ENCODE measurements at places on chromosomes 2 and 18.

DNA sequence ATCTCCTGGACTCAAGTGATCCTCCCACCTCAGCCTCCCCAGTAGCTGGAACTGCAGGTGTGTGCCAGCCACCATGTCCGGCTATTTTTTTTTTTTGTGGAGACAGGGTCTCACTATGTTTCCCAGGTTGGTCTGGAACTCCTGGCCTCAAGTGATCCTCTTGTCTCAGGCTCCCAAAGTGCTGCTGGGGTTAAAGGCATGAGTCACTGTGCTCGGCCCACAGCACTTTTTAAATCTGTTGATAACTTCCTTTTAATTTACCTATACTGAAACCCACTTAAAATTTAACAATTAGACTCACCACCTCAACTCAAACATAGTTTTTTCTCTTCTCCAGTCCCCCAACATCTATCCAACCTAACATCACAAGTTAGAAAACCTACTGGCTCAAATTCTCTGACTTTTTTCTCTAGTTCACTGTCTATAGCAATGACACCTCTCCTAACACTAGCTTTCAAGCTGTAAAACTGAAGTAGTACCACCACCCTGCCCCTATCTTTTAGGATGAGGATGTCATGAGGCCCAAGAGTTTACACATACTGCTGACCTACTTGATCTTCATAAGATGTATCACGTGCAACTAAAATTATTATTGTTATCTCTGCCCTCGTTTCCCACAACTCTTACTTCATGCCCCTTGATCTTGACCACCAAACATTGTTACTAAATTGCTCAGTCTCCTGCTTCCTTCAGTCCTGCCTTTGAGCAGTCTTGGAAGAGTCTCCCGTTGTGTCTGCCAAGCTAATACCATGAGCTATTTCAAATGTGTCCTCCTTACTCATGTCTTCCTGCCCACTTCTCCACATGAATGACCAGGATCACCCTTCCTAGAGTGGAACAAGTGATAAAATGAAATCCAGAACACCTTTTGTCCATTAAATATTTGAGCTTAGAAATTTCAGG is 142.3 kb upstream of the ZFP36L2 start:
- no peak for DNase-seq
- no peaks in the 10 kb centered on the region for H3K36me3 ChIP-seq
- H3K27me3 ChIP-seq: no peaks in the 10 kb centered on the region

DNA sequence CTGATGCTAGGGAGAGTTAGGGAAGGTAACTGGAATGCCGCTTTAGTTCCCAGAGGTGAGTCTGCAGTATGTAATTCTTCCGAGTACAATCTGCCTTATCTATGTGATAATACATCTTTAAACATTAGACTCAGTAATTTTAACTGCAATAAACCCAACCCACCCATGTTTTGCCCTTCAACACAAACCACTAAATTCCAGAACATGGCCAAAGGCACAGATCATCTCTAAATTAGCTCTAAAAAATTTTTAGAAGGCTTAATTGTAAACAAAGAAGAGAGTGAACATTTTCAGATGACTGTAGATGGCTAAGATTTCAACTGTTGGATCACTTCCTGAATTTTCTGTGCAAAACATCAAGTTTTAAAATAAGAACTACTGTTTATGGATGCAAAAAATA is 488.7 kb upstream of the ID2 start:
- H3K36me3 ChIP-seq: no peaks in the 10 kb centered on the region
- H3K27me3 ChIP-seq: no peaks in the 10 kb centered on the region

- H3K27me3 ChIP-seq: no peaks in the 10 kb centered on the region
- no peak overlapping the region for H3K4me3 ChIP-seq
- H3K4me1 ChIP-seq: no peaks in the 10 kb centered on the region
- no peak for DNase-seq
- H3K36me3 ChIP-seq: no peaks in the 10 kb centered on the region
Observed at GRCh38 chr2:7878786-7879482, 802.9 kb upstream of the ID2 start.

- H3K4me1 ChIP-seq: no peaks in the 10 kb centered on the region
- H3K36me3 ChIP-seq: no peaks in the 10 kb centered on the region
- no peak overlapping the region for H3K4me3 ChIP-seq
- H3K27ac ChIP-seq: no peak overlapping the region
- no peaks in the 10 kb centered on the region for H3K27me3 ChIP-seq
Observed at GRCh38 chr18:43279015-43279744, 1.9 kb upstream of the SYT4 start.

DNA sequence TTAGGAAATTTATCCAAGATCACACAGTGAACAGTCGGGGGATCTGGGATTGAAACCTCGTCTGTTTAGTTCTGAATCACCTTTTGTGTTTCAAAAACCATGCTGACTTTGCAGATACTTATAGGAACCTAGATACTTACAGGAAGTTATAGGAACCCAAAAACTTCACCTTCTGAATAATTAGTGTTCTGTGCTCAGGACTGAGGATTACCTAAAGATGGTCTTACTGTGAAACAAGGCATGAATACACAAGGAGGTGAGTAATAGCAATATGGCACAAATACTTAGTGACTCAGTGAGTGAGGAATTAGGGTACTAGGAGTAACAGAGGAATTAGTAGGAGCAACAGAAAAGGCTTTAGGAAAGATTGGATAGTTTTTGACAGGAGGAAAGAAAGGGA is 145.5 kb downstream of the LRATD1 start:
- H3K36me3 ChIP-seq: no peaks in the 10 kb centered on the region
- H3K27ac ChIP-seq: no peak overlapping the region
- H3K27me3 ChIP-seq: no peaks in the 10 kb centered on the region
- H3K4me1 ChIP-seq: no peaks in the 10 kb centered on the region

- H3K4me1 ChIP-seq: no peaks in the 10 kb centered on the region
- no peak overlapping the region for H3K4me3 ChIP-seq
- no peaks in the 10 kb centered on the region for H3K36me3 ChIP-seq
- no peak for DNase-seq
Observed at GRCh38 chr2:107711941-107712340, 114.8 kb upstream of the RGPD4 start.

DNA sequence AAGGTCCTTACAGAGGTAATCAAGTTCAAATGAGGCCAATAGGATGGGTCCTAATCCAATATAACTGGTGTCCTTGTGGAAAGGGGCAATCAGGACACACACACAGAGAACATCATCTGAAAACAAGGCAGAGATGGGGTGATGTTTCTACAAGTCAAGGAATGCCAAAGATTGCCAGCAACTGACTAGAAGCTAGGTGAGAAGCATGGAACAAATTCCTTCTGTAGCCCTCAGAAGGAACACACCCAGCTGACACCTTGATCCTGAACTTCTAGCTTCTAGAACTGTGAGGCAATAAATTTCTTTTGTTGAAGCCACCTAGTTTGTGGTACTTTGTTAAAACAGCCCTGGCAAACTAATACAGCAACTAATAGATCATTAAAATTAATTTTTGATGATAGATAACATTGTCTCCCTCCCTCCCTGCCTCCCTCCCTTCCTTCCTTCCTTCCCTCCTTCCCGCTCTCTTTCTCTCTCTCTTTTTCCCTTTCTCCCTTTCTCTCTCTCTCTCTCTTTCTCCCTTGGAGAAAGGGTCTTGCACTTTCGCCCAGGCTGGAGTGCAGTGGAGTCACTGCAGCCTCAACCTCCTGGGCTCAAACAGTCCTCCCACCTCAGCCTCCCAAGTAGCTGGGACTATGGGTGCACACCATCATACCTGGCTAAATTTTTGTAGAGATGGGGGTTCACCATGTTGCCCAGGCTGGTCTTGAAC is 10.3 kb upstream of the CD8A start:
- no peak overlapping the region for H3K27ac ChIP-seq
- H3K36me3 ChIP-seq: no peaks in the 10 kb centered on the region
- no peak overlapping the region for H3K4me3 ChIP-seq
- no peaks in the 10 kb centered on the region for H3K27me3 ChIP-seq

- no peaks in the 10 kb centered on the region for H3K4me1 ChIP-seq
Observed at GRCh38 chr18:47323158-47323557, 71.7 kb upstream of the SKOR2 start.

- H3K27me3 ChIP-seq: no peaks in the 10 kb centered on the region
- no peaks in the 10 kb centered on the region for H3K36me3 ChIP-seq
- no peaks in the 10 kb centered on the region for H3K4me1 ChIP-seq
- DNase-seq: no peak
Observed at GRCh38 chr2:88837511-88838160, 146.2 kb downstream of the RPIA start.

GRCh38 chr18:79926715-79927606 is 24.5 kb downstream of the SLC66A2 start:
- H3K4me3 ChIP-seq: no peak overlapping the region
- H3K36me3 ChIP-seq: no peaks in the 10 kb centered on the region
- H3K27ac ChIP-seq: no peak overlapping the region
- H3K4me1 ChIP-seq: peaks cover 13% of the 10 kb centered on the region

DNA sequence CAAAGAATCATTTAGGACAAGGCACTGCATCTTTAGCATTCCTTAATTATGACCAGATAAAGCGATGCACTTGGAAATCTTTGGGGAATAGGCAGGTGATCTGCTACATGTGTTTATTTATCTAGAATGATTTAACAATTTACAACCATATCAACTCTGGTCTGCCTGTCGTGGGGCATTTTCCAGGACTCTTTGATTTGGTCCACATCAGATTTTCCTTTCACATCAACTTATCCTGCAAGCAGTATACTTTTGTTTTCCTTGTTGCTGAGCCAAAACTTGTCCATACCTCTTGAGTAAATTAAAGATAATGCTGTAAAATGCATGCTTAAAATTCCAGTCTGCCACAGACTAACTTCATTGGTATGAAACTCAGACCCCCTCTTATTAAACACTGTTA is 312.4 kb upstream of the TCF4 start:
- H3K27ac ChIP-seq: no peak overlapping the region
- H3K4me3 ChIP-seq: no peak overlapping the region
- no peaks in the 10 kb centered on the region for H3K4me1 ChIP-seq
- DNase-seq: no peak

- H3K27ac ChIP-seq: no peak overlapping the region
- H3K36me3 ChIP-seq: no peaks in the 10 kb centered on the region
- no peak for DNase-seq
- no peak overlapping the region for H3K4me3 ChIP-seq
Observed at GRCh38 chr2:136034629-136035028, 49.2 kb upstream of the DARS1 start.

DNA sequence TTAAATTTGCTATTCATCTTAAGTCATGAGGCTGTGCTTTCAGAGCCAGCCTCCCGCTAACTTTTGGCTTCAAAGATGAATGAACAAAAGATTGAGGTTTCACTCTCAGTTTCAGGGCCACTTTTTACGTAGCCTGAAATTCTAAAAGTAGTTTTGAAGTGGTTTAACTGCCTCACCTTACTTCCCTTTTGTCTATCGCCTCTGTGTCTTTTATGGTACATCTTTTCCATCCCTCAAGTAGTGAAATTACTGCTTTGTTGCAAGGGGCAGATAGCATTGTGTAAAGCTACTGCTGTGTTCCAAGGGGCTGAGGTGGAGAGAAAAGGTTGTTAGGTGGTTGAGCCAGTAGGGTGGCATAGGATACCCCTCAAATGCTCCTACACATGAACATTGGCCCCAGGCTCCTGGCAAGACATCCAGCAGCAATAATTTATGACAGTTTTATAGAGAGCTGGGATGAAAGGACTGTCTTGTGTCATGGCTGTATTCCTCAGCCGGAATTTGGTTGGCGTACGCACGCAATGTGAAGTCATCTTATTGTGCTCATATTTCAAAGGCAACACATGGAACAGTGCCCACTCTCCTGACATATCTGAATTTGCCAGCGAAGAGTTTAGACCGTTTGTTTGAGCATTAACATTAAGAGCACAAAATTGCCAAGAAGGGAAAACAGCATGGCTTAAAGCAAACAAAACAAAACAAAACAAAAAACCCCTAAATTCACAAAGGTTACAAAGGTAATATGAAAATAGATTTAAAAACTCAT is 32.2 kb downstream of the QPCT start:
- no peaks in the 10 kb centered on the region for H3K4me1 ChIP-seq
- DNase-seq: peak; percentile 11
- H3K27me3 ChIP-seq: no peaks in the 10 kb centered on the region
- no peak overlapping the region for H3K27ac ChIP-seq
- no peaks in the 10 kb centered on the region for H3K36me3 ChIP-seq

DNA sequence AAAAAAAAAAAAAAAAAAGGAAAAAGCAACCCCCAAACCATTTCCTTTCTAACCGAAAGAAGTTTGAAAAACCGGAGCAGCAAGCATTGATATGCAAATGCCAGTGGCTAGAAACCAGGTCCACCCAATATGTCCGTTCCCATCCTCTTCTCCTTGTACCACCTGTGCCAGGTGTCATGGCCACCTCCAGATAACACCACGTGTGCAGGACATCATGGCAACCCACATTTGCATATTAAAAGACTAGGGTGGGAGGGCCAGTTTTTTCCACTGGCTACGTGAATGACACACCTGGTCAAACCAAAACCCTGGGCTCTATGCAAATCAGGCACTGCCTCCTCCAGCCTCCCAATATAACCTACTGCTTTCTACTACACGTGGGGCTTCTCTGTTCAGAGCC is 303.3 kb upstream of the GULP1 start:
- peaks cover 3% of the 10 kb centered on the region for H3K4me1 ChIP-seq
- H3K4me3 ChIP-seq: no peak overlapping the region
- no peaks in the 10 kb centered on the region for H3K27me3 ChIP-seq
- H3K27ac ChIP-seq: no peak overlapping the region
- H3K36me3 ChIP-seq: no peaks in the 10 kb centered on the region

GRCh38 chr2:159476329-159476728 is 140.0 kb downstream of the BAZ2B start:
- H3K4me3 ChIP-seq: no peak overlapping the region
- no peaks in the 10 kb centered on the region for H3K36me3 ChIP-seq
- no peaks in the 10 kb centered on the region for H3K4me1 ChIP-seq
- no peaks in the 10 kb centered on the region for H3K27me3 ChIP-seq

GRCh38 chr2:120939595-120940318 is 204.1 kb downstream of the GLI2 start:
- H3K27me3 ChIP-seq: no peaks in the 10 kb centered on the region
- H3K4me1 ChIP-seq: peaks cover 40% of the 10 kb centered on the region
- H3K36me3 ChIP-seq: no peaks in the 10 kb centered on the region

- no peak overlapping the region for H3K4me3 ChIP-seq
- H3K27ac ChIP-seq: no peak overlapping the region
- H3K27me3 ChIP-seq: no peaks in the 10 kb centered on the region
- H3K36me3 ChIP-seq: no peaks in the 10 kb centered on the region
Observed at GRCh38 chr2:65402323-65402722, 30.1 kb downstream of the SPRED2 start.

DNA sequence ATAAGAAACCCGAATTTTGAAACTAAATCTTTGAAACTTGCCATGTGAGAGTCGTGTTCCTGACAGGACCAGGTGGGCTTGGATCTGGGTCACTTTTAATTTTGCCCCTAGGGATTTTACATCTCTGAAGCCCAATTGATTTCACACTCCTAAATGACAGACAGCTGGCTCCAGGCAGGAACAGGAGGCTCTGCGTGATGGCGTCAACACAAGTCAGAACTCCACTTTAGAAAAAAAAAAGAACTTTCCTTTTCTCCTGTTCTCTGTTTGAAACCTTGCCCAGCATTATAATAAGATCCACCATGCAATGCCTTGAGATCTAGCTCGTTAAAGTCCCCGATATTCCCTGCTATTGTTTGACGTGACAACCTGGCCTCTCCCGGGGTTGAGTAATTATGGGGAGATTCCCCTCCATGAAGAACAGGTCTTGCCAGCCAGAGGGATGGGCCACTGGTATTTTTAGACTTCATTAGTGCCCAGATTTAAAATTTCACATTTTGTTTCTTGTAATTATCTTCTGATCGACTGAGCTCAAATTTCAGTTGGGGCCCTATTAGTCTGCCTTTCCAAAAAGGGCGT is 260.3 kb downstream of the KLHL29 start:
- no peaks in the 10 kb centered on the region for H3K27me3 ChIP-seq
- H3K27ac ChIP-seq: no peak overlapping the region
- H3K4me1 ChIP-seq: no peaks in the 10 kb centered on the region
- H3K36me3 ChIP-seq: no peaks in the 10 kb centered on the region
- no peak overlapping the region for H3K4me3 ChIP-seq
